Fibroblast of skin of right biceps (primary cell): ENCODE measurements at places on chromosomes 12 and 14.

DNA sequence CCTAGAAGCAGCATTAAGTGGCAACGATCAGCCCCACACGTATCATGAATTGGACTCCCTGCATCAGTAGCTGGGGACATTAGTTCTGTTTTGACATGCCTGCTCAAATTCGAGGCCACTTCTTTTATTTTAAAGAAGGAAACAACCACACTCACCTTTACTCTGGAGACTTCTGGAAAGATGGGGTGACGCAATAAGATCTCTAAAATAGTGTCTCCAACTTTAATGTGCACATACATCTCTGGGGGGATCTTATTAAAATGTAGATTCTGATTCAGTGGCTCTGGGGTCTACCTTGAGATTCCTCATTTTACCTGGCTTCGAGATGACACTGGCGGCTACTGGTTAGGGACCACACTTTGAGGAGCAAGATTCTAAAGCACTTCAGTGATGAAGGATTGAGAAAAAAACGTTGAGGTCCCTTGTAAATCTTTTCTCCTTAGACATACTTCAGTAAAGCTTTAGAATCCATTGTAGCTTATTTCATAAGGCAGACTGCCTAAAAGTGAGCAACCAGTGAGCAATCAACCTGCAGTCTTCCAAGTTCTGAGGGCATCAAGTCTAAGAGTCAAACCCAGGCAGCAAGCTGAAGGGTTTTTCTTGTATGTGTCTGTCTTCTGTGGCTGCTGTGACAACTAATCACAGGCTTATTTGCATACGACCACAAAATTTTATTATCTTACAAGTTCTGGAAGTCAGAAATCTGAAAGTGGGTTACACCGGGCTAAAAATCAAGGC lies 718.6 kb upstream of the TBX3 start:
- DNase-seq: peak; percentile 50

GRCh38 chr12:66340131-66340530 lies 37.8 kb downstream of the HELB start:
- DNase-seq: peak; percentile 20

DNA sequence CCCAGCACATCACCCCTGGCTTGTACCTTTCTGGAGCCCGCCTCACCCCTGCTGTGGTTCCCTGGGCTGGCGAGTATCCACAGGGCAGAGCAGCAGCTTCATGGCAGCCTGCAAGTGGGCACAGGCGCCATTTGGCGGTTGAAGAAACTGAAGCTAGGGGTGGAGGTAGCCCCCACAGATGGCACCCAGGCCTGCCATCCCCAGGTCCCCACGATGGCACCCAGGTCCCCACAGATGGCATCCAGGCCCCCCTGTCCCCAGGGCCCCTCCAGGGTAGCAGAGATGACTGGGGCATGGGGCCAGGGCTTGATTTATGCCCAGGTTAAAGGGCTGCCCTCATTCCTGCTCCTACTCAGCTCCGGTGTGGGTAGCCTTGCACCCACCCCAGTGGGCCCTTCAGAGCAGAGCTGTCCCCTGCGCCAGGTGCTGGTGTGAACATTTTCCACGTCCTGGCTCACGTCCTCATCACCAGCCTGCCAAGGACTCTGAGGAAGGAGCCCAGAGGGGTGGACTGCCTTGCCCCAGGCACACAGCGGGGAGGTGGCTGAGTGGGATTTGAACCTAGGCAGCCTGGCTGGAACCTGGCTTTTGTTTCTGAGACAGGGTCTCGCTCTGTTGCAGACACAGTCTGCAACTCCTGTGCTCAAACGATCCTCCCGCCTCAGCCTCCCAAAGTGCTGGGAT lies 8.7 kb downstream of the MMP17 start:
- no peak for DNase-seq

DNA sequence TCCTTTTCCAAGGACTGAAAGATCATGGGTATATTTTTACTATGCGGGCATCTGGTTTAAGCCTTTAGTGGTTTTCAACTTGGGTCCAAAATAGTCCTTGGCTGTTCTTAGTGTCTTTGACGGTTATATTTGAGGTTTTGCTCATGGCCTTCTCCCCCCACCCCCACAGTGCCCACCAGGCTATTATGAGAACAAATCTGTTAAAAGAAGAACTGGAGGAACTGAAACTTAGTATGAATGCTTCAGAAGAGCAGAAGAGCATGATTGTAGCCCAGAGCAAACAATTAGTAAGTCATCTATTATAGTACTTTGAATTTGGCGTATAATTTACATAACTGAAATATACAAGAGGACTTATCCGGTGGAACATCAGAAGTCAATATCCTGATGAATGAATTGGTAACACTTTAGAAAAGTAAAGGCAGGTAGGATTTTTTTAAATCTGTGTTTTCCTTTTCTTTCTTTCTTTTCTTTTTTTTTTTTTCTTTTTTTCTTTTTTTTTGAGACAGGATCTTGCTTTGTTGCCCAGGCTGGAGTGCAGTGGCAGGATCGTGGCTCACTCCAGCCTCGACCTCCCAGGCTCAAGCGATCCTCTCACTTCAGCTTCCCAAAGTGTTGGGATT lies 71.8 kb upstream of the BCAT1 start:
- DNase-seq: no peak

DNA sequence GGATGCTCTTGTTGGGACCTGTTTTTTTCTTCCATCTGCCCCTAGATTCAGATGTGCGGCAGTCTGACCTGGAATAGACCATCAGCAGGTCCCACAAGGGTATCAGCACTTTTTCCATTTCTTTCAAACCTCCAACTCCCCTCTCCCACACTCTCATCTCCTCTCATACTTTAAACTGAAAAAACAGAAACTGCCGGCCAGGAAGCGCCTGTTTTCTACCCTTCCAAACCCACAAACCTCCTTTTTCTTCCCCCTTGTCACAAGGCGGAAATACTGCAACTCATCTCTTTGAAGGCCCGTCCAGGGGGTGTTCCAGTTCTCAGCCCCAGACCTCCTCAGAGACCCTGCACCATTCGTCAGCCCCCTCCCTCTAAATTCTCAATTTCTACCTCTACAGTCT lies 62.5 kb upstream of the FKBP4 start:
- no peak for DNase-seq

DNA sequence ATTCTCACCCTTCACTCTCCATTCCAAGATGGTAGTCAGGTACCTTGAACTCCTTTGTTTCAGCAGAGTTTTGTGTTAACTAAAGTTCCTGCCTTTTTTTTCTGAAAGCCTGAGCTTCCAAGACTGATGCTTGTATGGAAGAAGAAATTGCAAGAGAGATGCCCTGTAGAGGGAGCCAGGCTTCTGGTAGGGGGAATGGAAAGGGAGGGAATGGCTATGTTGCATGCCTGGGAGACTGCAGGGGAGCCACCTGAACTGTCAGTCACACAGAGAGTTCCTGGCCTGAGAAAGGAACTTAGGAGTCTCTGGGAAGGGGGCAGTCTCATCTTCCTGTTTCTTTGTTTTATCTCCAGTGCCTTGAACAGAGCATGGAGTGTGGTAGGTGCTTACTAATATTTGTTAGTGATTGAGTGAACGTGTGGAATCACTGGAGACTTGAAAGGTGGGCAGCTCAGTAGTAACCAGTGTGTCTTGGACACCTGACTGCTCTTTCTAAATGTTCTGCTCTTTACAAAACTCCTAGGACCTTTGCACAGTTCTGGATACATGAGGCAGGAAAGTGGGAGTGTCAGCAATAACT lies 132.2 kb downstream of the ANO4 start:
- DNase-seq: peak; percentile 4

GRCh38 chr12:43797561-43798217 lies 8.4 kb downstream of the TWF1 start:
- DNase-seq: no peak

GRCh38 chr12:96343347-96343954 lies 56.8 kb downstream of the CDK17 start:
- DNase-seq: no peak

GRCh38 chr12:132458846-132459641 lies 30.9 kb upstream of the FBRSL1 start:
- no peak for DNase-seq

DNA sequence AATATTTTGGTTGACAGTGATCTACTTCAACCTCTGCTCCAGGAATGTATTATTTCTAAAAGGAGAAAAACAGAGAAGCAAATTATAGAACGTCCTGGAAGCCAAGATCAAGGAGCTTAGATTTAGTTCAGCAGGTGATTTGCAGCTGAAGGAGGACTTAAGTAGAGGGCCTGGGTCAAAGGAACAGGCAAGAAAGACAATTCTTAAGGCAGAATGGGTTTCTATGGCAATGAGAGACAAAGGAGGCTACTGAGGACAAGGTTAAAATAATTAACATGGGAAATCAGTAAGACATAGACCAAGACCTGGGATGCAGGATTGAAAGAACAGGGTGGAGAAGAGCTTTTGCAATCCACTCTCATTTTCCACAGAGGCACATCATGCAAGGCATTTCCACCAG lies 2.4 kb upstream of the SNW1 start:
- no peak for DNase-seq

DNA sequence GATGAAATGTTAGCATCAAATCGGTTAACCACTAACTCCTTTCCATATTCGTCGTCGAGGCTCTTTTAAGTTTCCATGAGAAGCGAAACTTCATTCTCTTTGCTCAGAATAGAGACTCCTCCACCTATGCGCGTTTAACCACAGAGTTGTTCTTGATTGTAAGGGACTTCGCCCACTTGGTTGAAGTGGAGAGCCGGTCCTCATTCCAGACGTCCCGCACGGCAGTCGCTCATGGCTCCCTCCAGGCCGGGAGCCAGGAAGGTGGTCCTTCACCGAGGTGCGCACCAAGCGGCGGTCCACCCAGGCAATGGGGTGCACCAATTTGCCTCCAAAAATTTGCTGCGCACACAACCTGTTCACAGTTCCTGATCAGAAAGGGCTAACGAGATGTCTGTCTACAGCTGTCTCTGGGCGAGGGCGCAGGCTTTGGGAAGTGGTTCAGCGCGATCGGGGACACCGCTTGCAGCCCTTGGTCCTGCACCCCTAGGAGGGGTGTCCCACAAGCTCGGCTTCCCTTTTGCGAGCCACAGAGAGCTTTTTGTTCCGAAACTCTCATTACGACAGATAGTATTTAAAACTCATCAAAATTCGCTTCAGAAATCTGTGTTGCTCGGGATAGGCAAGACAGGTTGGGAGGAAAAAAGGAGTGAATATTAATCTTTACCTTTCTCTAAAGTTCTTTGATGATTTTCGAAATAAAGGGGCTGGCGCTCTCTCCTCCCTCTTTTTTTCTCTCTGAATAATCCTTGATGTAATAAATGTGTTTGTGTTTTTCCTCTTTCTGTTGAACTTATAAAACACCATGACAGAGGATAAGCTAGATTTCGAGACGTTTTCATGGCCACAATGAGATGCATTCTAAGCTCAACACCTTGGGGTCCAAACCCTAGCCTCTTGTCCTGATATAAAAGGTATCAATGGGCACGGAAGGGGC lies 6.4 kb upstream of the ALX1 start:
- DNase-seq: no peak

- DNase-seq: no peak
These were observed 1.0 kb downstream of the KLHL33 start for GRCh38 chr14:20434701-20435581.

- peak; percentile 88 for DNase-seq
These were observed 18.5 kb upstream of the PCNX1 start for GRCh38 chr14:70888681-70889175.

- peak; percentile 42 for DNase-seq
These were observed 3.5 kb downstream of the HMGA2 start for GRCh38 chr12:65827827-65828231.

DNA sequence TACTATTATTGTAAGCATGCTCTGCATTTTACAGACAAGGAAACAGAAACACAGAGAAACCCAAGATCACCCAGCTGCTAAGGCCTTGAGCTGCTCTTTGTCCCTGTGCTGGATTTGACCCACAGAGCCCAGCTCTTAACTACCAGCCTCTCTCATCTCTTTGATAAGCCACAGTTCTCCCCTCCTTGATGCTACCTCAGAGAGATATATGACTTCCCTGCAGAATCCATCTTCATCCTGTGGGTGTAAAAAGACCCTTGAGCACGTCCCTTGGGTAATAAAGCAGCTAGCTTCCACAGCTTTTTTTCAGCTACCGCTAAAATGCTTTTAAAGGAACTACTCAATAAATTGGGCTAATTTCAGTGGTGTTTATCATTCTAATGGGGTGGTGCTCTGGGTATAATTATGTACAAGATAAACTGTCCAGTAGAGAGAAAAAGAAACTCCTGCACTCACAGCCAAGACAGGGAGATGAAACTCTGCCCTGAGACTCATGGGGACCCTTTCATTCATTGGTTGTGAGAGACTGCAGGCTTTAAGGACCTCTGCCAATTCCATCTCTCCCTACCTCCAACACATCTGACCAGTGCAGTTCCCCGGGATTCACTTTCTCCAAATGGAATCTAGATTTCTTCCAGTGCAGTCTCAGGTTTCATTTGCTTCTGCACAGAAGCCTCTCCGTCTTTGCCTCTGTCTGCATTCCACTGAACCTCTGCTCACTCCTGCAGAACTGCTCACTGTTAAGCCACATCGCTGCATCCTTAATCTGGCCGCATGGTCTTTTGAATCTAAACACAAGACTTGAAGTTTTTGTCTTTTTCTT lies 24.7 kb upstream of the NTF3 start:
- DNase-seq: peak; percentile 60

- DNase-seq: no peak
These were observed 11.2 kb downstream of the PRPF39 start for GRCh38 chr14:45095143-45095542.

DNA sequence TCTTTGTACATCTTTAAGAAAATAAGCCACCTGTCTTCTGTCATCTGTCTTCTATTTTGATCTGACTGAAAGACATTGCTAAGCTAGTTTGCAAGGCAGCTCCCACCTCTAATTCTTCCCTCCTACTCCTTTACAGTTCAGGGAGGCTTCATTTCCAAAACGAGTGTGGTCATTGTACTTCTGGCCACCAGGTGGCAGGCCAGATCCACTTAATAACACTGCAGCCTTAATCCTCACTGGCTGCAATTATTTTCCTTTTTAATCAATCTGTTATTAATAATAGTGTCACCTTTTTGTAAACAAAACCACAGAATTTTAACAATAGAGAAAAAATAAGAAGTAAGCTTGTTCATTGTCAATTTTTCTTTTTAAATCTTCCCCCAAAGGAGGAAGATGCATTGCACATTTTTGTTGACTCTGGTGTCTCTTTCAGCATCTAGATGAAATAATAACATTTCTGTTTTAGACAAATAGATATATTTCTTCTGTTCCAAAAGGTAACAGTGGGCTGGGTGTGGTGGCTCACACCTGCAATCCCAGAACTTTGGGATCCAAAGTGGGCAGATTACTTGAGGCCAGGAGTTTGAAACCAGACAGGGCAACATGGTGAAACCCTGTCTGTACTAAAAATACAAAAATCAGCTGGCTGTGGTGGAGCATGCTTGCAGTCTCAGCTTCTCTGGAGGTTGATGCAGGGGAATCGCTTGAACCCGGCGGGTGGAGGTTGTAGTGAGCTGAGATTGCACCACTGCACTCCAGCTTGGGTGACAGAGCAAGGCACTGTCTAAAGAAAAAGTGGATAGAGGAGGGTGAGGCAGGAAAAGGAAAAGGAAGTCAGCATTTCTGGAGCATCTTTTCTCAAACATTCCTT lies 23.3 kb downstream of the GABARAPL1 start:
- DNase-seq: peak; percentile 36

- DNase-seq: no peak
These were observed 13.3 kb downstream of the ANKLE2 start for GRCh38 chr12:132748319-132748718.

DNA sequence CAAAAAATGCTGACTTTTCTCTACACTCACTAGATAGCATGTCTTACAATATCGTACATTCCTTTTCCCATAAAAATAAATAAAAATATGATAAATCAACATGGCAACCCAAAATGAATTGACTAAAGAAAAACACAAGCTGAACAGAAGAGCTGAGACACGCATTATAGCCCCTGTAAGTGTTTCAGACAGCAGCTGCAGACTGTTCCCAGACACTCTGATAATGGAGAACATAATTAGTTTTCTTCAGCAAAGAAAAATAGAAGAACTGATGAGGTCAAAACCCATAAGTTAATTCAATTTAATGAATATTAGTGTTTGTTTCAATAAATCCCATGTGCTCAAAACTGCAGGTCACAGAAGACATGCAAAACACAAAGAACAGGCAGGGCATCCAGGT lies 23.8 kb downstream of the ST8SIA1 start:
- no peak for DNase-seq
